ENCODE measurements at places on chromosomes 5 and 9. TPM values are rescaled to one million over a fixed set of nuclear protein-coding genes. Genes with fewer than 3 reads are reported as not detected.
A peak's percentile ranks its signal among the peaks of the same experiment; 100 is the strongest.

GRCh38 chr5:152631221-152631620 lies 226.1 kb upstream of the NMUR2 start:
- no peak for ATAC-seq
- no peaks in the 10 kb centered on the region for H3K4me1 ChIP-seq
- no peaks in the 10 kb centered on the region for H3K27me3 ChIP-seq

GRCh38 chr9:35736201-35736633 lies 3.8 kb downstream of the CREB3 start:
- no peaks in the 10 kb centered on the region for H3K27me3 ChIP-seq
- H3K4me1 ChIP-seq = peaks cover 4% of the 10 kb centered on the region
- ATAC-seq = no peak
- no peak overlapping the region for H3K4me3 ChIP-seq

DNA sequence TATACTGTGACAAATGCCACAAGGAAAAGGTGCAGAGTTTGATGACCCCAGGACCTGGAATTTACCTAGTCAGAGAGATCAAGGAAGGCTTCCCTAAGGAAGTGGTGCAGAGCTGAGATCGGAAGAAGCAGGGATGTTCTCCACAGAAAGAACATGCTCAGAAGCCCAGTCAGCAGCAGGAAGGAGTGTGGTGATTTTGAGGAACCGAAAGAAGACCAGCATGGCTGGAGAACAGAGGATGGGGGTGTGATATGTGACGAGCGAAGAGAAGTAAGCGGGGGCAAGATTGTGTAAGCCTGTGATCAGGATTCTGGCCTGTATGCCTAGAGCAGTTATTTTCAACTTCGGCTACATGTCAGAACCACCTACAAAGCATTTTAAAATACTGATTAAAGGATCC lies 18.7 kb upstream of the PIK3R1 start:
- H3K27ac ChIP-seq = no peak overlapping the region
- peaks cover 4% of the 10 kb centered on the region for H3K4me1 ChIP-seq
- ATAC-seq = no peak
- no peak overlapping the region for H3K4me3 ChIP-seq
- H3K36me3 ChIP-seq = no peaks in the 10 kb centered on the region

- H3K27me3 ChIP-seq = no peaks in the 10 kb centered on the region
- H3K27ac ChIP-seq = peak overlapping the region; percentile 92
- H3K36me3 ChIP-seq = peaks cover 29% of the 10 kb centered on the region
Observed at GRCh38 chr9:93143830-93144530, 9.9 kb upstream of the NINJ1 start.

DNA sequence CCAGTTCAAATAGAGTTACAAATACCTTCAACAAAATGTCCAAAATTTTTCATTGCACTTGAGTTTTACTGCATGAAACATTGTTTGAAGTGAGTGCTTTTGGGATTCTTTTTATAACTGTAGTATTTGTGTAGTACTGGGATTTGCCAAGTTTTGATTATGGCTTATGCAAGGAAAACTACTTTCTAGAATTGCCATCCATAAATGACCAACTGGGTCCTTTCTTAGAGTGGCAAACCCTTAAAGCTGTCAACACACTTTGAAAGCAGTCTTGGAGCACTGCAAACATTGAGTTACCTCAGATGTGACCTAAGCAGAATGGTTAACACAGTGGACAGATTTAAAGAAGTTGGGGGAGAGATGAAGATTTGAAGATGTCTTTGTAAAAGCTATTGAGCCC lies 379.6 kb upstream of the ZNF608 start:
- no peak overlapping the region for H3K27ac ChIP-seq
- no peak overlapping the region for H3K4me3 ChIP-seq
- no peak for ATAC-seq
- no peaks in the 10 kb centered on the region for H3K36me3 ChIP-seq
- no peaks in the 10 kb centered on the region for H3K27me3 ChIP-seq

GRCh38 chr9:95756101-95756500 lies 119.4 kb upstream of the ERCC6L2 start:
- no peak overlapping the region for H3K27ac ChIP-seq
- H3K27me3 ChIP-seq = peaks cover under 1% of the 10 kb centered on the region
- H3K36me3 ChIP-seq = no peaks in the 10 kb centered on the region
- H3K4me1 ChIP-seq = no peaks in the 10 kb centered on the region

GRCh38 chr5:60143942-60144549 lies 250.5 kb upstream of the PDE4D start:
- H3K27me3 ChIP-seq = no peaks in the 10 kb centered on the region
- H3K27ac ChIP-seq = no peak overlapping the region
- no peaks in the 10 kb centered on the region for H3K36me3 ChIP-seq
- no peak overlapping the region for H3K4me3 ChIP-seq

DNA sequence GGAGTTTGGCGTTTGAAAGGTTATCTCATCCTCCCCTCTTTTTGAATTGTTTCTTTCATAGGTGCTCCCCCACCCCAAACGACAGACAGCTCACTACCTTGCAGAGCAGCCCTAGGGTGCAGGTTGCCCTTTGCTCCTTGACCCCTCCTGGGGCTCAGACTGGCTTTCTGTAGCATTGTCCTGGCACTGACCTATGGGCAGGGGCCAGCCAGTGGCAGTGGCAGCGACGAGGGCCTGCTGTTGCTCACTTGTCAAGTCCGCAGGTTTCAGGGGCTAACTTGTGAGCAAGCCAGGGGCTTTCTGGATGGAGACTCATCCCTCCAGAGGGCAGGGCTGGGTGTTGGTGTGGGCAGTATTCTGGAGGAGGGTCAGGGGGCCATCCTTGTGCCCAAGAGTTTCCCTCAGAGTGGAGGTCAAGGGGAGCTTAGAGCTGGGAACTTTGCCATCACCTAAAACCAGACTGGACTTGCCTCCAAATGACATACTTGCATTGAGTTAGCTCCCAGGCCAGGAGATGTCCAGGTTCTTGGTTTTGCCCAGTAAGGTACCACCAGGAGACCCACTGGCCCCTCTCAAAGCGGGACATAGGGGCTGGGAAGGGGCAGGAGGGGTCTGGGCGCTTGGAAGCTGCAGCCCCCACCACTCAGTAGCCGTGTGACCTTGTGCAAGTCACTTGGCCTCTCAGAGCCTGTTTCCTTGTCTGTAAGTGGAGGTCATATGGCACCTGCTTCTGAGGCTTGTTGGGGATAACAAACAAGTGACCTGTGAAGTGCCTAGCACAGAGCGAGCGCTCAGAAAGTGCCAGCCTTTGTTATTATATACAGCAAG lies 53.5 kb upstream of the CDKN2AIPNL start:
- no peaks in the 10 kb centered on the region for H3K36me3 ChIP-seq
- H3K4me1 ChIP-seq = no peaks in the 10 kb centered on the region
- no peaks in the 10 kb centered on the region for H3K27me3 ChIP-seq
- ATAC-seq = no peak

DNA sequence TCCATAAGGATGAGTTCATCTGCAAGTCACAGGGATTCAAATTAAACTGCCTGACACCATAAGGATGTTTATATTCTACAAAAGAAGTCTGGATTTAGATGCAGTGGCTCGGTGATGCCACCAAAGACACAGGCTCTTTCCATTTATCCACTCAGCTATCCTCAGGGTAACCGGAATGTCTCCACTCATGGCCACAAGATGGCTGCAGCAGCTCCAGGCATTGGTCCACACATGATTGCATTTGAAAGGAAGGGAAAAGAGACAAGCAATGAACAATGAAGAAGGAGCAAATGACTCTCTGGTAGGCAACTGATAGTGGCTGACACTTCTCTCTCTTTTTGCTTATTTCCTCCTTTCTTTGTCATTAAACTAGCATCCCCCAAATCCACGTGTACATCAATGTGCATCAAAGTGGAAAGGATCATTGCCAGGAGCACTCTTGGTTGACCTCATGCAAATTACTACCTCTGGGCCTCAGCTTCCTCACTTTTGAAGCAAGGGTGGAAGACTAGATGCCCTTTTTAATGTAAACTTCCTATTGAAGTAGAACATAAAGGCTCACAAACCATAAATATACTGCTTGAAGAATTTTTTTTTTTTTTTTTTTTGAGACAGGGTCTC lies 7.2 kb upstream of the SNX30 start:
- H3K27ac ChIP-seq = no peak overlapping the region
- no peak for ATAC-seq
- no peaks in the 10 kb centered on the region for H3K36me3 ChIP-seq
- no peaks in the 10 kb centered on the region for H3K27me3 ChIP-seq

DNA sequence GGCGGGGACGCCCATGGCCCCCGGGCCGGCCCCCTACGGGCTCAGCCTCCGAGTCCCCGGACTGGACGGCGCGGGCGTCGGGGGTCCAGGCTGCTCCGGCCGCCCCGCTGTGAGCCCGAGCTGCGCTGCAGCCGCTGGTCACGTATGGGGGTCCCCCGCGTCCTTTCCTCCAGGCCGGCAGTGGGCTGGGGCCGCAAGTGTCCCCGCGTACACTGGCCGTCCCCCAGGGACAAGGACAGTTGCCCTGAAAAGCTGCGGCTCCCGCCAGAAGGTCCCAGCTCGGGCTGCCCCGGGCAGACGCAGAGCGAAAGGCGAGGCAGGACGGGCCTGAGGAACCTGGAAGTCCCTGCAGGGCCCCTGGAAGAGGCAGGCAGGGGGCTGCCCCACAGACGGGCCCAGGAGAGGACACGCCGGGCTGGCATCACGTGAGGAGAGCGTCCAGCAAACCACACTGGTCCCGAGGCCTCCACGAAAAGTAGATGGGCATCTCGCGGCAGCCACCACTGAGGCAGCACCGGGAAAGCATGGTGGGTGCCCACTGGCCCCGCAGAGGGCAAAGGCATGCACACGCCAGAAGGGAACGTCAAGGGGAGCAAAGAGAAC lies 3.3 kb upstream of the NKD2 start:
- peaks cover 10% of the 10 kb centered on the region for H3K4me1 ChIP-seq
- H3K27me3 ChIP-seq = peaks cover 13% of the 10 kb centered on the region
- H3K4me3 ChIP-seq = peak overlapping the region; percentile 21
- no peaks in the 10 kb centered on the region for H3K36me3 ChIP-seq
- no peak for ATAC-seq

- H3K27ac ChIP-seq = no peak overlapping the region
- no peaks in the 10 kb centered on the region for H3K36me3 ChIP-seq
- no peak for ATAC-seq
- no peak overlapping the region for H3K4me3 ChIP-seq
- H3K4me1 ChIP-seq = no peaks in the 10 kb centered on the region
Observed at GRCh38 chr9:18743971-18744370, 270.0 kb downstream of the ADAMTSL1 start.

DNA sequence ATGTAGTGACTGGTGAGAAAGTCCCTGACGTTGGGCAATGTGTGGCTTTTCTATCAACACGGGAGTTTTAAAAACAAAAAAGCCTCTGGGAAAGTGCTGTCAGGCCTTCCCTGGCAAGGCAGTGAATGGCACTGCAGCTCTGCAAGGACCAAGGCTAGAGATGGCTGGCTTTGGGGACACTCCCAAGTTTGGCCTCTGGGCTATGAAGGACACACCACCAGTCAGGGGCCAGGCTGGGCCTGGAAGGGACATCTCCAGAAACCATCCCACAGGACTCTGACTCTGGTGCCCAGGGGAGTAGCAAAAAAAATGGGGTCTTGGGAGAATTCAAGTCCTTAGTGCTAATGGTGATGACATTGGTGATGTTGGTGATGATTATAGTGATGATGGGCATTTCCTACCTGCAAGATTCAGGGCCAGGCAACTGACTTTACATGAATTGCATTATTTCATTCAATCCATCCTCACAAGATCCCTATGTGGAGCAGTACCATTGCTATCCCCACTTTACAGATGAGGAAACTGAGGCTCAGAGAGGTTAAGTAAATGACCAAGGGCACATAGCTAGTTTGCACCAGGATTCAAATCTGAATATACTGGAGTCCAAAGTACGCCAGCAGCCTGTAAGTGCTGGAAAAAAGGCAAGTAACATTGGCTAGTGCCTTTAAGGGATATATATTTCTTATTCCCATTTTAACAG lies 2.6 kb upstream of the PPARGC1B start:
- H3K4me1 ChIP-seq = peaks cover 5% of the 10 kb centered on the region
- no peak for ATAC-seq
- H3K4me3 ChIP-seq = no peak overlapping the region
- H3K27ac ChIP-seq = no peak overlapping the region
- no peaks in the 10 kb centered on the region for H3K27me3 ChIP-seq
- H3K36me3 ChIP-seq = no peaks in the 10 kb centered on the region

The GARIN3 gene
- total RNA-seq = 0.85 TPM

The SLC46A2 gene
- not detected for total RNA-seq

The SPATA9 gene
- total RNA-seq = not detected

The MEIKIN gene
- total RNA-seq = not detected

All from activated T-helper 17 cell treated with anti-CD3 and anti-CD28 coated beads, Interleukin-2, amount 50 U/mL, for 72 hours (primary cell).